A673 (cell line): ENCODE measurements at places on chromosomes 13 and 19.

DNA sequence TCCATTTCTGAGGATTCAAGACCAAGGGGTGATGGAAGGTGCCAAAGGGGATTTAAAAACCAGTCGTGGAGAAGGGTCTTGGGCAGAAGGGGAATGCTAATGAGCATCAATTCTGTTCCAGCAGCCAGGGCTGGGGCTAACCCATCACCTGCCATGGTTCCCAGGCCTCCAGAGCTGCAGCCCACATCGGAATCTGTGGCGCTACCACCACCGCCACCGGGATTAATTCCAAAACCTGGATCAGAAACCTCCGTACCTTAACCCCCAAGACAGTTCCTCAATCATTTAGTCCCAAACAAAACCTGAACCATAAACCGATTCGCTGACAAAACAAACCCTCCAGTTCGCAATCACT is 583 bp downstream of the ZNF615 start:
- peak; percentile 10 for DNase-seq

GRCh38 chr13:51861723-51862300 is at the start of gene CCDC70:
Gene CCDC70, plus strand, starts transcription at chr13:51861969. Its CDS starts 3,443 bp downstream, at chr13:51865412.
- no peak for DNase-seq

- DNase-seq: peak; percentile 1
These were observed 636.1 kb upstream of the GPC6 start for GRCh38 chr13:92590503-92590908.

- no peak for DNase-seq
These were observed 3.2 kb downstream of the PLK5 start for GRCh38 chr19:1526979-1527649.

- no peak for DNase-seq
These were observed 26.4 kb downstream of the PIN1 start for GRCh38 chr19:9861503-9861902.

DNA sequence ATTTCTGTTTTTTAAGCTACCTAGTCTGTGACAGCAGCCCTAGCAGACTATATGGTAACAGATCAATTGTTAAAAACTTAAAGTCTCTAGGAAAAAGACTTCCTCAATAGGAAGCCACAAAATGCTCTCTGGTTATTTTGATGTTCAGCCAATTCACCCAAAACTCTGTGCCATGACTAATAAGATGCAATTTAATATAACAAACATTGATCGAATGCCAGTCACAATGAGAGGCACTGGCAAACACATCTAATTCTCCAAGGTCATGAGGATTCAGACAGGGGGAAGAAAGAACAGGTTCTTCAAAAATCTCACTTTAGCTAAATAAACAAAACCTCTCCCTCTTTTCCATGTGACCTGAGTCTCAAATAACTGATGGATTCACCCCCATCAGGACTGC is 107.5 kb downstream of the SUCLA2 start:
- no peak for DNase-seq

DNA sequence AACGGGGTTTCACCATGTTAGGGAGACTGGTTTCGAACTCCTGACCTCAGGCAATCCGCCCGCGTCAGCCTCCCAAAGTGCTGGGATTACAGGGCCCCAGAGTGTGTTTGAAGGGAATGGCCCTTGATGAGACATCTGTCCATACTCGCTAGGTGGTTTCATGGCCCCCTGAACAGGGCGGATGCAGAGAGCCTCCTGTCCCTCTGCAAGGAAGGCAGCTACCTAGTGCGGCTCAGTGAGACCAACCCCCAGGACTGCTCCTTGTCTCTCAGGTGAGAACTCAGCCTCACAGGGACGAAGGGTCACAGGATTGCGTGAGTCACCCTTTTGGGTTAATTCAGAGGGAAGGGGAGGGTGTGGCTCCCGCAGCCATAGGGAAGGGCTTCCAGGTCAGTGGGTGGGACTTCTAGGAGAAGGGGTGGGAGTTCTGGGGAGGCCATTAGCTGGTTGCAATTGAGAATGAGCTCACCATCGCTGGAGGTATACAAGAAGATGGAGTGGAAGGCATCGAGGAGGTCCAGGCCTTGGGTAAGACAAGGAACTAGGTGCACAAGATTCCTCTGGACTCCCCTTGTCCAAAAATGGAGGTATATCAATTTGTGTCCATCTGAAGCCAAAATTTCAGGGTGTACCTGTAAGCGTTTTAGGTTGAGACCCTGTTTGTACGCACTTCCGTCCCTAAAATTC is 9.2 kb downstream of the SHD start:
- DNase-seq: no peak

- peak; percentile 94 for DNase-seq
These were observed 1.5 kb upstream of the ECSIT start for GRCh38 chr19:11530432-11530831.

GRCh38 chr13:22126433-22127021 is 455.7 kb downstream of the FGF9 start:
- no peak for DNase-seq

GRCh38 chr13:113491418-113491883 is 940 bp upstream of the DCUN1D2 start:
- DNase-seq: peak; percentile 7

DNA sequence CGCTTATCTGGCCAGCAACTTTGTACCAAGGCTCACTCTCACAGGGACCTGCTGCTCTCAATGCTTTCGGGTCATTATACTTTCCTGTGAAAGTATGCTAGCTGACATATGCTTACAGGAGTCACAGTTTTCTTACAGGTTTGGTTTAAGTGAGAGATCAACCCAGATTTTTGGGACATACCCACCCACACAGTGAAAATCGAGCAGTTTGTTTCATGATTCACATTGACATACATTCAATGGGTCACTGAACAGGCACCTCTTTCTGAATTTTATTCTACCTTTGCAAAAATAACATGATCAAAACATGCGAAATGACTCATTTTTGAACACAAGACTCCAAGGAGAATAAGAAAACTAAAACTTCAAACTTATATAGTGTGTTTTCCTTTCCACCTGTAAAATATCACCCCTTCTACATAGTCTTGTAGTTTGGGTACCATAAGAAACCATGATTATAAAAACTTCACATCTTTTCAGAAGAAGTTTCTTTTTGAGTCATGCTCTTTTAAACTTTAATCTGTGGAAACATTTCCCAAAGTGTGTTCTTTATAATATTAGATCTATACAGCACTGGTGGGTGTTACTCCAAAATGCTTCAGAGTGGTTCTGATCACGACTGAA is 44.3 kb upstream of the TEX29 start:
- no peak for DNase-seq

GRCh38 chr19:34539396-34539795 is 57.8 kb downstream of the WTIP start:
- no peak for DNase-seq

- DNase-seq: no peak
These were observed 349.5 kb upstream of the MIR17HG start for GRCh38 chr13:90997951-90998350.

DNA sequence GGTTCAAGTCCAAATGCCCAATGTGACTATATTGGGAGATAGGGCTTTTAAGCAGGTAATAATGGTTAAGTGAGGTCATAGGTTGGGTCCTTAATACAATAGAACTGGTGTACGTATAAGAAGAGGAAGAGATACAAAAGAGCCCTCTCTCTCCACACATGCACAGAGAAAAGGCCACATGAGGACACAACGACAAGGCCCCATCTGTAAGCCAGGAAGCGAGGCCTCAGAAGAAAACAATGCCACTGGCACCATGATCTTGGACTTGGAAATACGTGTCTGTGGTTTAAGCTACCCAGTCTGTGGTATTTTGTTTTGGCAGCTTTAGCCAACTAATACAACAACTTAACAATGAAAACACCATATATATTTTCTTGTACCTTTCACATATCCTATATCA is 23.4 kb upstream of the RFC3 start:
- DNase-seq: no peak

GRCh38 chr13:44243198-44243857 is 130.3 kb upstream of the SERP2 start:
- DNase-seq: peak; percentile 26

GRCh38 chr13:104593251-104593576 is 1527.0 kb upstream of the SLC10A2 start:
- no peak for DNase-seq

GRCh38 chr19:10968527-10969135 is 7.8 kb downstream of the SMARCA4 start:
- no peak for DNase-seq

DNA sequence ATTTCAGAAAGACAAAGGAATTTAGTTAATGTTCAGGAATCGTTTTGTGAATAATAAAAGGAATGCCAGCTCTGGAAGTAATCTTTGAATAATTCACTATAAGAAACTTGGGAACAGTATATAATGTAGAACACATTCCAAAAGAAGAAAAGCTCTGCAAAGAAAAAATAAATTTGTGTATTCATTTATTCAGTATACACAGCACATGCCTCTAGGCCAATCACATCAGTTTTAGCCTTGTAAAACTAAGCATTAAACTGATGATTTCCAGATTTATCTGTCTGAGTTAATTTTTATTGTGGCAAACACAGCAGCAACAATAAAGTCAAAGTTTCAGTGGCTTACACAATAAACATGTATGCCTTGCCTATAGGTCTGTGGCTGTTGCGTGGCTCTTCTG is 5.7 kb upstream of the RXFP2 start:
- no peak for DNase-seq

DNA sequence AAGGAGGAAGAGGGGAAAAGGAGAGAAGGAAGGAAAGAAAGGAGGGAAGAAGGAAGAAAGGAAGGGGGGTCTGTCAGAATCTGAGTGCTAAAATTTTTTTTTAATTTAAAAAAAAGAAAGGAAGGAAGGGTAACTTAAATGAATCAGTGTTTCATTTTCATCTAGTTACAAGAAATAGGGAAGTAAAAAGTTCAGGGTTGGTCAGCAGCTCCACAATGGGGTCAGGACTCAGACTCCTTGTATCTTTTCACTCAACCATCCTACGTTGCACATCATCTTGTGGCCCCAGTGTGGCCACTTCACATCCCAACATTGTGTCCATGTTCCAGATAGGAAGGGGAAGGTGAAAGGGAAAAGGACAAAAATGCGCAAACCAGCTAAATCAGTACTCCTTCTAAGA is 14.3 kb upstream of the FNDC3A start:
- DNase-seq: no peak

GRCh38 chr19:51783372-51783771 is 11.6 kb upstream of the FPR3 start:
- peak; percentile 37 for DNase-seq

DNA sequence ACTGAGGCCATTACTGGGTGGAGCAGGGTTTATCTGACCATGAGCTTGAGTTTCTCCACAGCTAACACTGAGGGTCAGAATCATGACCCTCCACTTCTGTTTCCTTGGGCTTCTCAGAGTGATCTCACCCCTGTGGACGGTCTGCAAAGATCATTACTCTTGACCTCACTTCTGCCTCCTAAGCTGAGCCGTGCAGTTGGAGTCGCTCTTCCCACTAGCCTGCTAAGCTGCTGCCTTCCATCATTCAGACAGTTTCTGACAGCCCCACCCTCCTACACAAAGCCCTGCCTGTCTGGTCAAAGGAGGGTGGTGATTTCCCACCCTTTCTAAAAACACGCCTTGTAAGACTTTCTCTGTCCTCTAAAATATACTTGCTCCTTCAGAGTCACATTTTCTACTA is 9.3 kb upstream of the FRY start:
- DNase-seq: no peak

DNA sequence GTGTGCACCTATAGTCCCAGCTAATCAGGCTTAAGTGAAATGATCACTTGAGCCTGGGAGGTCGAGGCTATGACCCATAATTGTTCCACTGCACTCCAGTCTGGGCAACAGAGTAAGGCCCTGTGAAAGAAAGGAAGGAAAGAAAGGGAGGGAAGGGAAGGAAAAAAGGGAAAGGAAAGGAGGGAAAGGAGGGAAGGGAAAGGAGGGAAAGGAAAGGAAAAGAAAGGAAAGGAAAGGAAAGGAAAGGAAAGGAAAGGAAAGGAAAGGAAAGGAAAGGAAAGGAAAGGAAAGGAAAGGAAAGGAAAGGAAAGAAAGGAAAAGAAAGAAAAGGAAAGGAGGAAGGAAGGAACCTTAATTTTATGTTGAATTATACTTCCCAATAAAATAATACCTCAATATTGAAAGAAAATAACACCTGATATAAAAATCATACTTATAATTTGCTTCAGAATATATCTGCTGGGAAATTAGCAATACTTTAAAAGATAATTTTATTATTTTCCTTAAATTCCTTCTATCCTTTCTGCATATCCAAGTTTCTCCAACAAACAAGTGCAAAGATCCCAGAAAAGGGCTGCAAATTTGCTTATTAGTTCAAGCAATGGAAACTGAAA is 177.3 kb downstream of the KLF12 start:
- DNase-seq: no peak

DNA sequence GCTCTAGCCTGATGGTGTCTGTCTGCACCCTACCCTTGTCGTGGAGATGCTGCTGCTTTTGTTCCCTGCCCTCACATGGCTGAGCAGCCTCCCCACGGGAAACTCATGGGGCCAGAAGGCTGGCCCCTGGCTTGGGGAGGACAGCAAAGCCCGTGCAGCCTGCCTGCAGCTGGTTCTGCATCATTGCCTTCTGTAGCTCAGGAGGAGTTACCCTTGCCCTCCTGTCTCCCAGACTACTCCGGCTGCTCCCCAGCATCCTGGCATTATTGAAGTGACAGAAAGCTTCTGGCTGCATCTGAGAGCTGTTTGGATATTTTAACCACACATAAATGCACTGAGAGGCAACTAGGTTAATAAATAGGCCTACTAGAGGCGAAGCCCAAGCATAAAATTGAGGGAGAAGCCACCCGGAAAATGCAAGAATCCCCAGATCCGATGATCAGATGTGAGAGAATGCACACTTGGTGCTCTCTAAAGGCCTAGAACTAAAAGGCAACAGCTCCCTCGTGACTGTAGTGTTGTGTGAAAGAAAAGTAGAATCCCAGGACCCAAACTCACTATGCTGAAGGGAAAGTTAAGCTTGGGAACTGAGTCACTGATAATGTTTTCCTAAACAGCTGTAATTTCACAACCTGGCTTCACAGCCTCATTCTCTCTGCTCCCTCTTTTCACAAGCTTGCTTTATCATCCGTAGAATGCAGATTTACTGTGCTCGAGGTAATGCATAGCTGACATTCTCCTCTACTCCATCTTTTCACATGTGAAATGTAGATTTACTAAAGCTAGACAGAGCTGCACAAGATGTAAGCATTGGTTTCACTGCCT is 110.8 kb downstream of the TNFRSF19 start:
- DNase-seq: no peak

DNA sequence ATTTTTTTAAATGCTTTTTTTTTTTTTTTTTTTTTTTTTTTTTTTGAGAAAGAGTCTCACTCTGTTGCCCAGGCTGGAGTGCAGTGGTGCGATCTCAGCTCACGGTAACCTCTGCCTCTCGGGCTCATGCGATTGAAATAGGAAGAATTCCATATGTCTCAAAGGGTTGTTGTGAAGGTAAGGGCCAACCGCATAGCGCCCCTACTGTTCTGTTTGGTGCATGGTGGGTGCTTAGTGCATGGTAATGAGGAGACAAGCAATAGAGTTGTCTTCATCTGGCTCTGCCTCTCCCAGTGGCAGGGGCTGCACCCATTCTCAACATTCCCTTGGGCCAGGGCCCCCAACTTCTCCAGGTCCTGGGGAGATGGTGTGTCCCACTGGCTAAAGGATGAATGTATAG is 68.7 kb downstream of the RASL11A start:
- DNase-seq: peak; percentile 68

- no peak for DNase-seq
These were observed 369.1 kb upstream of the SLITRK5 start for GRCh38 chr13:87302034-87302433.
